Glomerular endothelial cell (primary cell): ENCODE measurements at places on chromosomes 1 and 21. TPM values are rescaled to one million over a fixed set of nuclear protein-coding genes. Genes with fewer than 3 reads are reported as not detected.

DNA sequence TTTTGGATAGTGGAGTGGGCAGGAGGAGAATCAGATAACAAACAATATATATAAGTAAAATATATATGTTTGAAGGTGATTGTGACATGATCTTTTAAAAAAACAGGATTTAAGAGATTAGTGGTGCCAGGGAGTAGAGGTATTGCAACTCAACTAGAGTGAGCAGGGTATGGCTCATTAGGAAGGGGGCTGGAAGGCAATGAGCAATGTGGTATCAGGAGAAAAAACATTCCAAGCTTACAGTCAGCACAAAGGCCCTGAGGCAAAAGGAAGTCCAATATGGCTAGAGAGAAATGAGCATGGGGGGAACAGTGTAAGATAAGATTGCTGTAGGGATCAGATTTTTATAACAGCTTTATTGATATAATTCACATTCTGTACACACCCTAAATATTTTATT is 5.3 kb upstream of the GADD45A start:
- DNase-seq, result no peak

GRCh38 chr21:29072873-29073221 is 601 bp downstream of the CCT8 start:
- no peak for DNase-seq

The NPPA gene
- not detected in 2 replicates for total RNA-seq

The TPTE gene
- not detected in 2 replicates for total RNA-seq

The FAM163A gene
- total RNA-seq, result 0.44 and 1.5 TPM in 2 replicates

DNA sequence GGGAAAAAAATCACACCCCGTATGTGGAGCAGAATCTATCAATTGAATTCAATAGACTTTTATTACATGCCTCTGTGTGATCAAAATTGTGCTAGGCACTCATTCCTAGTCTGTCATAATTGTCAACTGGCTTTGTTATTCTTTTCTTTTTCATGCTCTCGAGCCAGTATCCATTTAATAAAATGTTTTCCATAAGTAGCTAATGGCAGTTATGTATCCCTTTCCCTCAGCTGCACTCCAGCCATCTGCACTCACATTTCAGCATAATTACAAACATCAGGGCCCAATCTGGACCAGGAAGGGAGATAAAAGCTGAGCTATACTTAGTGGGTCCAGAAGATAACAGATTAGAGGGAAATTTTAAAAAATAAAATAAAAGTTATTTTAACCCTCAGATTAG is 15.9 kb downstream of the RGS5 start:
- DNase-seq, result no peak

The CHI3L1 gene
- total RNA-seq, result 0.12 and 0.48 TPM in 2 replicates

DNA sequence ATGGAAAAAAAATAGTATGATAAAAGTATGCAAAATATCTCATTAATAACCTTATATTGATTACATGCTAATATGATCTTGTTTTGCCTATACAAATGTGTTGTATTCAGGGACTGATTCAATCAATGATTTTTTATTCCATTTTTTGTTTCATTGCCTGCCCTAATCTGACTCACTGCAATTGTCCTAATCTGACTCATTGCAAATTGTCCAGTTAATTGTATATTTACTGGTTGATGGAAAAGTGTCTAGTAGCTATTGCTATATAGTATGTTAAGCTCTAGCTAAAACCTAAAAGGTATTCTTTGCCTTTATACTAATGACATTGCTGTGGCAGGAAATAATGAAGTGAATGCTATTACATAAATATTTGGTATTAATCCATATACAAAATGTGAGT is 728.9 kb upstream of the ZP4 start:
- no peak for DNase-seq

The ZNF648 gene
- total RNA-seq, result not detected in 2 replicates

DNA sequence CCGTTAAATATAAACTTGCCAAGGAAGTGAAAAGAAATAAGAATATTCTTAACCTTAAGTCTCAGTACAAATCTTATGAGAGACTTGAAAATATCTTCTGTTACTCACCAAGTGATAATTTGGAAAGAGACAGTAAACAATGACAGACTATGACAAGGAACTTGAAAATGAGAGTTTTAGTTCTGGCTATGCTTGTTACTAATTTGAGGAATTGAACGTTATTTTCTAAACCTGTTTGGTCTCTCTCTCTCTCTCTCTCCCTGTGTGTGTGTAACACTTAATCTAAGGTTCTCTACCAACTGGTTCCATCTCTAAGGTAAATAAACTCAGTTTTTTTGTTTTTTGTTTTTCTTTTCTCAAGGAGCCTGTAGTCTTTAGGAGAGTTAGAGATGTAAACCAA is 161.8 kb downstream of the AMY1C start:
- DNase-seq, result no peak

GRCh38 chr1:10730985-10731384 is 65.5 kb downstream of the CASZ1 start:
- no peak for DNase-seq

DNA sequence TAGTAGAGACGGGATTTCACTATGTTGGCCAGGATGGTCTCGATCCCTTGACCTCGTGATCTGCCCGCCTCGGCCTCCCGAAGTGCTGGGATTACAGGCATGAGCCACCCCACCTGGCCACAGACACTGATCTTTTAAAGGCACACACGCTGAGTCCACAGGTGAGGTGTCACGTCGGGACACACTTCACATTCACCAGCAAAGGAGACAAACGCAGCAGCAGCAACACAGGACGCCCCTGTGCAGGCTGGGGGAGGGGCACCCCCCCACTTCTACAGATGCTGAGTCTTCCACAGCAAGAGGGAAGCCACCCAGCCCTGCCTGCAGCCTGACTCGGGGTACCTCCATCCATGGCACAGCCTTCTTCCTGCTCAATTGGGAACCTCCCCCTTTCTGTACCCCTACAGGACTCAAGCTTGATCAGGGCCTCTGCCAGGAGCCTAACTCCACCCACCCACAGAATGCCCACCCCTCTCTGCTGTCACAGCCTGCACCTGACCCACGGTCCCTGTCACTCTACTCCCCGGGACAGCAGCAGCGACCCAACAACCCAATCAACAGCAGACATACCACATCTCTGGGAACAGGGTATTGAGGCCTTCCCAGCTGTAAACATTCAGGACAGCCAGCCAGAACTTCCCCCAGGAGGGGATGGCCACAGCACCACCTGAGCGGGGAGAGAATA is 9.5 kb downstream of the LSS start:
- no peak for DNase-seq

The SPSB1 gene
- 29.0 and 66.0 TPM in 2 replicates for total RNA-seq

The IGSF5 gene
- total RNA-seq, result not detected in 2 replicates

GRCh38 chr1:21657456-21658190 is 11.5 kb downstream of the RAP1GAP start:
- no peak for DNase-seq

The HSPB7 gene
- not detected in 2 replicates for total RNA-seq

The LRRN2 gene
- 0.19 TPM in 1 of 2 replicates, not detected in the other for total RNA-seq

DNA sequence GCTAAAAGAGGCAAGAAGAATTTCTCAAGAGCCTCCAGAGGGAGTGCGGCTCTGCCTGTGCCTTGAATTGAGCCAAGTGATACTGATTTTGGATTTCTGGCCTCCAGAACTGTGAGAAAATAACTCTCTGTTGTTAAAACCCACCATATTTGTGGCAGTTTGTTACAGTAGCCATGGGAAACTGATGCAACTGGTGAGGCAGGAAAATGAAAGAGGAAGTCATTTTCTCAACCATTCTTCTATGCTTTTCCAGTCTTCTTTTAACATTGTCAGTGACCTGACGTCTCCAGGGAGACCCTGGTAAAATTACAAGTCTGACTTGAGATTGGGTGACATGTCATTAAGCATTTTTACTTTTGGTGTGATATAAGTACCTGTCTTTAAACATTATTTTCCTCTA is 5.8 kb downstream of the OR6P1 start:
- DNase-seq, result no peak

The RAB29 gene
- 32.3 and 41.4 TPM in 2 replicates for total RNA-seq

The PTGS2 gene
- 2.1 and 6.7 TPM in 2 replicates for total RNA-seq

GRCh38 chr1:187893471-187893870 is 1064.7 kb downstream of the PLA2G4A start:
- DNase-seq, result no peak

The DCST2 gene
- total RNA-seq, result 0.12 TPM in 1 of 2 replicates, not detected in the other

DNA sequence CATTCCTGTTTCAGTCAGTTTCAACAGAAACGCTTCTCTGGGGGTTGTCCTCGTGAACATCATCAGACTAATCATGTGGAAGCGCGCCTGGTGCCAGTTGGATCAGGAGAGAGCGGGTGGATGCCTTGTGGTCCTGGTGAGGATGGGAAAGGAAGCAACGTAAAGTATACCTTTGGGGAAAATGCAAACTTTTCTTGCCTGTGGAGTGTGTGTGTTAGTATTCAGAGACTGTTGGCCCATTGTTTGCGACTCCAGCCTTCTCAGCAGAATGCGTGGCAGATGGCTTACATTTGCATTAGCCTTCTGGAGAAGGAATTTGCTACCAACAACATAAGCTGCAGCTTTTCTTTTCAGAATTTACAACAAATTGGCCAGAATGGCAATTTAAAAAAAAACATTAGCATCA is 173.9 kb downstream of the RWDD3 start:
- no peak for DNase-seq

DNA sequence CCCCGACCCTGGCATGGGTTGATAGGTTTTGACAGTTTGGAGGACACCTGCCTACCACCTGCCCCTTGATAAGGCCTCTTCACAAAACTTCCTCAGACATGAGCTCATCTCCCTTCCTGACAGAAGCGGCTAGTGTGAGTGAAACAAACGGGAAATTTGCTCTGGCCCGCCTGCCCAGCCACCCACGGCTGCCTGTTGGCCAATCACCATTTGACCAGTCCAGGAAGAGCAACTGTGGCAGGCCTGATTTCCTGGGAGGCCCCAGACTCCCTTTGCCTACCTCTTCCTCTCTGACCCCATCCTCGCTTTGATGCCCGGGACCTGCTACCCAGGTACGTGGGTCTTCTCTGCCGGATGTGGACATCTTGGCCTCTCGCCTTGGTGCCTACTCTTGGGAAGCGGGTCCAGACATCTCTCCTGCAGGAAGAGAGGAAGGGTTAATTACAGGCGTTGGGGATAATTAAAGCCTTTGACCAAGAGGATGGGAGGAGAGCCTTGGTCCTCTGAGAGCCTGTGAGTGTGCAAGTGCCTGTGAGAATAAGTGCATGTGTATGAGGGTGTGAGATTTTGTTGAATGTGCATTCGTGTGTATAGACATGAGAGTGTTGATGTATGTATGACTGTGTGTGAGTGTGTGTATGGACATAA is 1.1 kb upstream of the EPHA2 start:
- no peak for DNase-seq

- no peak for DNase-seq
These were observed 15.8 kb downstream of the ADGRB2 start for GRCh38 chr1:31748365-31748764.

The WNT2B gene
- 0.48 and 4.4 TPM in 2 replicates for total RNA-seq

- DNase-seq, result no peak
These were observed 316.0 kb upstream of the ADGRL4 start for GRCh38 chr1:79322511-79323027.

- DNase-seq, result no peak
These were observed 128.4 kb upstream of the CAMK1G start for GRCh38 chr1:209455145-209455544.

GRCh38 chr1:92728697-92729096 is 56.2 kb downstream of the EVI5 start:
- no peak for DNase-seq

DNA sequence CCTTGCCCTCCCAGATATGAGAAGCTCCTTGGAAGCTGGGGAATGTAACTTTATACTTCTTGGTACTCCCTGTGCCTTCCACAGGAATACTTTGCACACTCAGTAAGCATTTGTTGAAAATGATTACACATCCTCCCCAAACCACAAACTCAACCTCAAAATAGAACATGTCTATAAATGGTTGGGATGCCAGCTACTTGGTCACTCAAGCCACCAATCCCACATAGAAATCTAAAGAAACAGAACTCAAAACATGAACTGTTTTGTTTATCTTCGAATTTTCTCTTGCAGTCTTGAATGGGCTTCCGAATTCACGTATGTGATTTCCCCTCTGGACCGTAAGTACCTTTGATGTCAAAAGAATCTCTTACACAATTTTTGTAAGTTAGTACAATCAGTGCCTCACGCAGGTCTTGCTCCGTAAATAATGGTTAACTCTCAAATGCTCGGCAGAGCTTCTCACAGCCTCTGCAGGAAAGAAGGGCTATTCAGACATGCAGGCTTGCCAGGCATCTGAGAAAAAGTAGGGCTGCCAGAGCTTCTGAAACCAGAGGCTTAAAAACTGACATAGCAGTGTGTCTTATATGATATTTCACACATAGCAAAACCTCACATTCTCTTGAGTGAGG is 26.9 kb downstream of the SORT1 start:
- no peak for DNase-seq

GRCh38 chr1:228459091-228459993 is 27.8 kb upstream of the RNF187 start:
- DNase-seq, result no peak

DNA sequence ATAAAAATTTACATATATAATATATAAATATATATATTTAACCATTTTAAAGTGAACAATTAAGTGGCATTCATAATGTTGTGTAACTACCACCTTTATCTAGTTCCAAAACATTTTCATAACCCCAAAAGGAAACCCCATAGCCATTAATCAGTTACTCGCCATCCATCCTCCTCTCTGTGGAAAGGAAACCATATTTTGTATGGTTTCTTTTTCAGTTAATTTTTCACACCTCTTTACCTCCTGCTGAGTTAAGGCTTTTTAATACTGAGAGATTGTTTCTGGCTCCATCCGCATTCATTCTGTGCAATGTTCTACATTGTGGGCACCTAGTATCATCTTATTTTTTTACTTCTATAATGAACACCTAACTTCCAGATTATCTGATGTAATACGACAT is 512.1 kb downstream of the LMO4 start:
- no peak for DNase-seq

The ADAMTS5 gene
- 2.3 and 5.2 TPM in 2 replicates for total RNA-seq
